ENCODE measurements at places on chromosomes 4 and X.
A peak's percentile ranks its signal among the peaks of the same experiment; 100 is the strongest.

DNA sequence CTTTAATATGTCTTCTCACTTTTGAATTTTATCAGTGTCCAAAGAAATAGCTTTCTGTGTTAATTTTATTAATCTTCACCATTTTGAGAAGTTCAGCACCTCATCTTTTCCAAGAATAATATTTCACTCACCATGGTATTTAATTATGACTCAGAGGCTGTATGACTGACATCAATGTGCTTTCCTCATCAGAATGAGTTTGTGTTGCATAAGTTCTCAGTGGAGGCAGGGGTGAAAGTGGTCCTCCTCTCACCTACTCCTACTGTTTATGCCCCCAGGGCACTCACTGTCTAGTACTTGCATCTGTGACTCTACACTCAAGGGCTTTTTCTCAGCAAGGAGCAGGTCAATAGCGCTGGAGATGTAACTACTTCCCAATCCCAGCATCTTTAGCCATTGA lies 905.3 kb upstream of the INTU start:
- no peak for DNase-seq

DNA sequence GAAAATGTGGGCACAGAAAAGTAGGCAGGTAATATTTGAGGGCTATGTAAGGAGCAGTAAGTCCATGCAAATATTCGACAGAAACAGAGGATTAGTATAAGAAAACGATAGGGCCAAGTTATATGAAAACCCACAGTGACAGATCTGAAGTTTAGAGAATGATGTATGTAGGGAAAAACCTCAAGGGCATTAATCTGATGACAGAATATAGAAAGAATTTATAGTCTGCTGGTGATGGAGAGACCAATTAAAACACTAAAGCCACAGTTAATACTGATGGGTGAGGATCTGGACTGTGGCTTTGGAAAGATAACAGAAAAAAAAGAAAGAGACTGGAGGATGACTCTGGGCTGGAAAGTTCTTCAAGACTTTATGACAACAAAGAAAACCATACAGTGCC lies 169.7 kb downstream of the PALLD start:
- no peak for DNase-seq

- DNase-seq, result no peak
Observed at GRCh38 chr4:59664771-59665170, 1535.4 kb upstream of the ADGRL3 start.

- peak; percentile 73 for DNase-seq
Observed at GRCh38 chr4:94452476-94453371, 982 bp downstream of the PDLIM5 start.

DNA sequence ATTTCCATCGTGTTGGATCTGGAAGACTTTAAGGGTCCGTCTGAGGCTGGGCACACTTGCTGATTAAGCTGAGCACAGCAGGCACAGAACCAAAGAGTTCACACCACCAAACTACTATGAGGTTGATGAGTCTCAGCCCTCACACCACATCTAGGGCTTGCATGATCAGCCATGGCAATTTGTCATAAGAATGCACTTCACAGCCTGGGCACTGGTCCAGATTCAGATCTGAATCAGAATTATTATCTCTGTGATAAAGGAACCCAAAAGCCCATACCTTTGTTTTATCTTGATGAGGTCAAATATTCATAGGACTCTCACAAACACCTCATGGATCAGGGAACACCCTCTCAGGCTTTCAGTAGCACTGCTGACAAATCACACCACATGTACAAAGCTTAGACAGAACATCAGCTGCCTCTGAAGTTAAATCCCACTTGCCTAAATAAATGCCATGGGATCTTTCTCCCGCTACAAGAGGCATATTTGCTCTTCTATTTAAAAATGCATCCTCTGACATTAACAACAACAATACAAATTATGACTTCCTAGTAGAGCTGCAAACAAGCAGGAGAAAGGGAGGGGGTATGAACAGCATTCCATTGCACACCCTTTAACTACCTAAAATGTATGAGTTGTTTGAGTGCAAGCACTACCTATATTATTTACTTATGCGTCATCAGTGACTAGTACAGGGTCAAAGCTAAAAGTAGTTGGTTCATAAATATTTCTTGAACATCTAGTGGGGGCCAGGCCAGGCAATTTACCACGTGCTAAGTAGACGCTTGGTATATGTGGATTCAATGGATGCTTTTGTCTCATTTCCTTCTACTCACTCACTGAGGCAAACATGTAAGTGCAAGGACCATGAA lies 186.3 kb upstream of the FGF13 start:
- DNase-seq, result no peak

DNA sequence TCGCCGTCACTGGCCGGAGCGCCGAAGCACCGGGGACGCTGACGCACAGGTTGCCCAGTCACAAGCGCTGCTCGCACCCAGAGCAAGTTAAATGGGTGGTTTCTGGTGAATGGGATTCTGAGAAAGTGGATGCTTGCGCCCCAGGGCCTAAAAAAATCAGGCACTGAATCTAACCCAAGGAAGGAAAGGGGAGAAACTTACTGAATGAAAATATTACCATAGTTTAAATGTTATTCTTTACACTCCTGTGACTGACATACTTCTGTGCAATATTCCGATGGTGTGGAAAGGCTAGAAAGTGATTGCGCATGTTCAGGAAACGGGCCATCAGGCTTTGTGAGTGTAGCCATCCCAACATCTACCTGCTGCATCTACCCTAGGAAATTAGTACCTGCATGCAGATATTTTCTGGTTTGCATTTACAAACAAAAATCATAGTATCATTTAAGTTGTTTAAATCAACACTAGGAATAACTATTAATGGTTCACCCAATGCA lies 838 bp upstream of the ABCG2 start:
- DNase-seq, result no peak

GRCh38 chrX:65866146-65866545 lies 173.7 kb downstream of the VSIG4 start:
- no peak for DNase-seq

DNA sequence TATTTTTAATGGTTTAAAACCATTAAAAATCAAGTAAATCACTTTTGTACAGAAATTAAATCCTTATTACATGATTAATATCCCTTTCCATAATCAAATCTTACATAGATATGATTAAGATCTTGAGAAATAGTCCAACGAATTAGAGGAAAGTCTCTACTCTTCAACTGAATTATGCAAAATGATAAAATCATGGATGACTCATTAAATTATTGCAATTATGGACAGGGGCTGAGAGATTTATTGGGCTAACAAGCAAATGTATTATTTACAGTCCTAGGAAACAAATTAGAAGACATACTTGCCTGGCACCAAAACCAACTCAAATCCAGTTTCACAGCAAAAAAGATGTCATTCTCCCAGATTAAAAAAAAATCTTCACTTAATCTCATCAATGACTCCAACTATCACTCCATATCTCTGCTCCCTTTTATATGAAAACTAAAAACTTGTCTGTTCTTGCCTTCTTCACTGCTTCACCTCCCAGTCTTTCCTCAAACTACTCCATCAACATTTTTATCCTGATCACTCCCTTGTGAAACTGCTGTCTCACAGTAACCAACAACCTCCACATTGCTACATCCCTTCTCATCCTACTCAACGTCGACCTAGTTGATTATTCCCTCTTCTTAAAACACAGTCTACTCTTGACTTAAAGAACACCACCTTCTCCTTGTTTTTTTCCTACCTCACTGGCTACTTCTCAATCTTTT lies 18.4 kb upstream of the DDX60 start:
- no peak for DNase-seq

DNA sequence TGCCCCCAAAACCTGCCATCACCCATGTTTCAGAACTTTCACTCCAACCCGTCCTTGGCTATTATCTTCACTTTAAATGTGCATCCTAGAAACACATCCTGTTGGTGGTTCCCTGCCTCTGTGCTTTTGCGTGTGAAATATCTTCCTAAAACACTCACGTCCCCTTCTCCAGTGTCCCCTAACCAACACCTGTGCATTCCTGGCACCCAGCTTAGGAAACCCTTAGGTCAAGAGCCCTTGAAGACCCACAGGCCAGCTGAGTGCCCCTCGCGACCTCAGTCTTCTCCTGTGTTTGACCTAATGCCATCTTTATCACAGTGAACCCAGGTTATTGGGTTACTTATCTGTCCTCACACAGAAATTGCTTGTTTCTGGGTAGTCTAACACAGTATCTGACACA lies 117.6 kb downstream of the STK32B start:
- DNase-seq, result no peak

DNA sequence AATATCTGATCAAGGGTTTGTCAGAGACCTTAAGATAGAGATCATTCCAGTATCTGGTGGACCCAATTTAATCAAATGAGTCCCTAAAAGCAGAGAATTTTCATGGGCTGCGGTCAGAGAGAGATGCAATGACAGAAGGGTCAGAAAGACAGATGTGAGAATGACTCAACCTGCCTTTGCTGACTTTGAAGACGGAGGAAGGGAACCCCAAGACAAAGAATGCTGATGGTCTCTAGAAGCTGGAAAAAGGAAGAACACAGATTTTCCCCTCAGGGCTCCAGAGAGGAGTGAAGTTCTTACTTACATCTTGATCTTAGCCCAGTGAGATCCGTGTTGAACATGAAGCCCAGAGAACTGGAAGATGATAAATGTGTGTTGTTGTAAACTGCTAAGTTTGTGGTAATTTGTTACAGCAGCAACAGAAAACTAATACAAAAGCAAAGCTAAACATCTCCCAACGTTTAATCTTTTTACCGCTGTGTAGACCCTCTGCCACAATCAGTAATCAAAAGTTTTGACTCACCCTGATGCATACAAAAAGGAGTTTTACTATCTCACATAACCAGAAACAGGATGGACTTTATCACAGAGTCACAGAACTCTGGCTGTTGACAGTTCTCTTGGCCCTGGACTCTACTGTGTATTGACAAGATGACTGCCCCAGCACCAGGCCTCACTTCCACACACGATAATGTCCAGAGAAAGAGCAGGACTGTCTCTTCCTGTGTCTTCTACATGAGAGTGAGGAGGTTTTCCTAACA lies 70.2 kb upstream of the MAGEB2 start:
- DNase-seq, result no peak

DNA sequence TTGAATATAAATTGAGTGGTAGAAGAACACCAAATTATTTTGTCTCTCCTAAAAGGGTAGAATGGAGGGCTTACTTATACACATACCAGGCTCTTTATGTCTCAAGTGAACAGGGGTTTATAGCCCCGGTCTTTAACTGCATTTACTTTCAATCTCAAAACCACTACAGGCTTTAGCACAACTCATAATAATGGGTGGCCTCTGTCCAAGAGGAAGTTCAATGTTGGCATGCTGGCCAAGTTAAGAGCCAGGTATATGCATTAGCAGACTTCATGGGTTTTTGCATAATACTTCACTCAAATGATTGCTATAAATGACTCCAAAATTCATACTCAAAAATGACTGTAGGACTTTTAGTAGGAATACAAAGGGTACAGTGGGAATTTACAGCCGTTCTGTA lies 118.5 kb upstream of the OTUD4 start:
- DNase-seq, result no peak

- no peak for DNase-seq
Observed at GRCh38 chr4:30939069-30939468, 218.9 kb downstream of the PCDH7 start.

- no peak for DNase-seq
Observed at GRCh38 chrX:108417257-108417656, 21.0 kb downstream of the COL4A6 start.

DNA sequence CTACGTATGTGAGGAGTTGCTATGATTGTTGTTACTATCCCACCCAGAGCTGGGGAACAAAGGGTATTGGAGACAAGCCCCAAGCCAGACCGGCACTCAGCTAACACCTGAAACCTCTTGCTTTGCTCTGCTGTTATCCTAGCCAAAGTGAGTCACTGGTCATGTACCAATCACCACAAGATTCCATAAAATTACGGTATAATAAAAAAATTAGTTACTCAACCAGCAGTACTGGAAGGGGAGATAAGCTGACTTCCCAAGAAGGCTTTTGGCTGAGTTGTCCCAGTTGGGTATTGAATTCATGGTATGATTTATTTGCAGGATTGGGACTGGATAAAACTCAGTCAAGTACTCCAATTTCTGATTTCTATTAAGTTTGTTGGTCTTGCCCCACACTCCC lies 5.3 kb downstream of the EDA2R start:
- no peak for DNase-seq

DNA sequence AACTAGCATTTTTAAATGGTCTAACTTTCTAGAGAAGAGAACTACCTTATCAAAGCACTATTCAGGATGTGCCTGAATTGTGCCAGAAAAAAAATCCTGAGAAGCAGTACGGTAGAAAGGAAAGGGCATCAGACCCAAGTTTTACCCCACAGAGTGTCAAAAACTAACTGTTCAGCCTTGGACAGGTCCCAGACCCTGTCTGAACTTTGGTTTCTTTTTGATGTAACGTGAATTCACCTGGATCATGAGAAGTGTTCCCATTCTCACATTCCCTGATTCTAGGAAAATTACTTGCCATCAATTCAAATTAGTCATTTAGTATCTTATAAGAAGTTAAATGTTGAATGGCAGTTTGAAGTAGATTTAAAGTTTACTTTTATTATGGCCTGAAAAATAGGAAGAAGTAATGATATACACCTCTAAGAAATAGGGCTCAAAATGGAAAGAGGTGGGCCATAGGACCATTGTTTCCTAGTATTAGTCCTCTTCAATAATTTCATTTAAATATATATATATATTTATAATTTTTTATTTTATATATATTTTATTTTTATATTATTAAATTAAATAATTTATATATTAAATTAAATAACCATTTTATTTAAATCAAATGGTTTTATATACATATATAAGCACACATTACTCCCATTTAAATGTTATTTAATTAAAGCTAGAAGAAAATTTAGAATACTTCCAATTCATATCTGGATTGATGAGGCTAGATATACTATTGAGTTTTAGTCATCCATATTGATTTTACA lies 181.9 kb upstream of the PPARGC1A start:
- DNase-seq, result no peak

GRCh38 chr4:154425514-154425913 lies 66.1 kb downstream of the DCHS2 start:
- DNase-seq, result no peak

DNA sequence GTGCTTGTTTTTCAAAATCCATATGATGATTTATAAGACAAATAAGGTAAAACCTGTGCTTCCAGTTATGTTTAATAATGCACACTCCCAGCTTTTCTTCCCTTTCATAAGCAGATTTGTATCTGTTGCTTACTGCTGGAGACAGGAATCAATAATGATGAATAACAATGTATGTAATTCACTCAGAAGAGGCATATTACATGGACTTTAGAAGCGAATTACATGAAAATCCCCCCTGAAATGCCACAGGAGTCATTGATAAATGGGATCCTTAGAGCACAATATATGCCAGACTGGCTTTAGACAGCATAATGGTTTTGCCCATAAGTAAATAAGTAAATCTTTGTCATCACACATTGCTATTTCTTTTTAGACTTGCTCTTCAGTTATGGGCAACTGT lies 892.3 kb downstream of the CCSER1 start:
- DNase-seq, result no peak
